CD4-positive, alpha-beta T cell treated with Interleukin-15 for 4 hours (primary cell): ENCODE measurements at places on chromosomes 7 and 10.

- no peak for DNase-seq
Measured at GRCh38 chr7:158067931-158068482, 519.6 kb downstream of the PTPRN2 start.

GRCh38 chr7:90272242-90272641 is 27.3 kb downstream of the CFAP69 start:
- no peak for DNase-seq

GRCh38 chr10:112793202-112793921 is 156.7 kb upstream of the TCF7L2 start:
- DNase-seq: no peak

GRCh38 chr10:99555371-99555770 is 22.6 kb downstream of the NKX2-3 start:
- no peak for DNase-seq

DNA sequence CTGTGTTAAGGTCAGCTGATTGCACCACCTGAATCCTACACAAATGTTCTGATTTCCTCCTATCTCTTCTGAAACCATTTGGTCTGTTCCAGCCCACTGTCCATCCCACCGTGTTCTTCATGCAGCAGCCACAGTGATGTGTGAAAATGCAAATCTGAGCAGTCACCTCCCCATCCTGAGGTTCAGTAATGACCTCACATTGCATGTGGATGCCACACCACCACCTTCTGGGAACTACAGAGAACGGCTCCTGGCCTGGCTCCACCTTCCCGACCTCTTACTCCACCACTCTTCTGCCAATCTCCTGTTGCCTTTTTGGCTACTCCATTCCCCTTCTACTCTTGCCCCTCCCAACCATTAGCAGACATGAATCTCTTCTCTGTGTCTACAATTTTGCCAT is 244.4 kb downstream of the TNS3 start:
- DNase-seq: no peak

DNA sequence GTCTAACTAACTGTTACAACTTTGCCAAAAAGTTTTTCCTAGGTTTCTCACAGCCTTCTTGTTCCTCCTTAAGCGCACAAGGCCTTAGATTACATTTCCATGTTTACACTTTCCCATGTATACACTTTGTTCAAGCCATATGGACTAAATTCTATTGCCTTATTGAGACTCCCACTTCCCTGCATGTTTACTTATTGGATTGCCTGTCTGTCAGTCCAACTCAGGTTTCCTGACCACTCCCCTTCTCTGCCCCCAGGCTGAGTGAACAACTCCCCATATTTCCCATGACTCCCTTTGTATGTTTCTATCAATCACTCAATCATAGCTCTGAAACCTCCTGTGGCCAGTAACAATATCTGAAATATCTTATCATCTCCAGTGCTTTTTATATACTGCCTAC is 43.0 kb downstream of the SLC25A40 start:
- DNase-seq: no peak

- peak; percentile 16 for DNase-seq
Measured at GRCh38 chr7:74289659-74290552, 699 bp downstream of the CLIP2 start.

GRCh38 chr7:13945670-13946069 is 43.8 kb downstream of the ETV1 start:
- no peak for DNase-seq

DNA sequence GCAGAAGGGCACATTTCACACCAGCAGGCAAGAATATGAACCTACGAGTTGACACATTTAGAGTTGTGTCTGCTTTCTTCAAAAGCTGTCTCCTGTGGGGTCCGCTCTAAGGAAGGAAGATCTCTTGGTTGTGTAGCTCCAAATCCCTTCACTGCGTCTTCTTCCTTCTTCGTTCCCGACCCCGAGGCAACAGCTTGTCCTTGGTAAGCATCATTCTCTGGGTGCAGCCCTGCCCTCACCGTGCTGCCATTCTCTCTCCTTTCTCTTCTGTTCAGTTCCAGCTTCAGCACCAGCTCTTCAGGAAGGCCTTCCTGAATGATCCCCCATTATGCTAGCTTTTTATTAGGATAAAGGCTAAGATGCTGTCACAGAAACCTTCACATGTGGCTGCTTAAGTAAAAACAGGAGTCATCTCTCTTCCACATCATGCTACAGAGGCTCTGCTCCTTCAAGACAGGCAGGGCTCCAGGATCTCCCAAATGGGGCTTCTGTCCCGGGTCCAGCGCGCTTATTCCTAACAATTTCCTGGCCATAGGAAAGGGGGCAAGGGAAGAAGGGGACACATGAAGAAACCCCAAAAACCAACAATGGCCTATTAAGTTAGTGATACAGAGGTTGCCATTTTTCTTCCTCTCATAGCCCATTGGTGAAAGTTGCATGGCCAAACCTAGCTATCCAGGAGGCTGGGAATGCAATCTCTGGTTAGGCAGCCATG is 52.2 kb upstream of the SHH start:
- DNase-seq: no peak

DNA sequence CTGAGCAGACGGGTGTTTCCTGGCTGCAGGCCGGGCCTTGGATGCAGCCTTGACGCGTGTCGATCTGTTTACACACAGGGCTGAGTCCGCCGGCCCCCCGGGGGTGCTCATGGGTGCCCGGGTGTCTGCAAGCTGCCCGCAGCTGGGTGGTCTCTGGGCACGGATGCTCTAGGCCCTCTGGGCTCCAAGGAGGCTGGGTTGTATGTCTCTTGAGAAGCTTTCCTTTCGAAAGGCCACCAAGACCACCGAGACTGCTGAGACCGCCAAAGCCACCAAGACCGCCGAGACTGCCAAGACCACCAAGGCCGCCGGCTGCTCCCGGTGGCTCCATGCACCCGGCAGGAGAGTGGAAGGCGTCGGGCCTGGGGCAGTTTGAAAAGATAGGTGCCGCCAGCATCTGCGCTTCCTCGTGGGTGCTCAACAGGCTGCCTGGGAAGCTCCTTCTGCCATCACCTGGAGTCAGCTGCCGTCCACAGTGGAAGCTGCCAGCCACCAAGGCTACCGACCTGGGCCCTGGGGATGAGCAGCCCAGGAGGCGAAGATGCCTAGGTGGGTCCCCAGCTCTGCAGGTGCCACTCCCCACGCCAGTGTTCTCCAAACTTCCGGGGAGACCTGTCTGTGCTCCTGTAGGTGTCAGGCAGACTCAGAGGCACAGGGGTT is 121.1 kb downstream of the INPP5A start:
- DNase-seq: no peak

- no peak for DNase-seq
Measured at GRCh38 chr7:108059526-108059925, 56.6 kb upstream of the LAMB1 start.

- DNase-seq: peak; percentile 85
Measured at GRCh38 chr10:45420453-45421192, 46.6 kb downstream of the ALOX5 start.

GRCh38 chr7:35676211-35676610 is 18.7 kb downstream of the HERPUD2 start:
- no peak for DNase-seq

GRCh38 chr7:483656-484355 is 35.8 kb downstream of the PDGFA start:
- DNase-seq: no peak

DNA sequence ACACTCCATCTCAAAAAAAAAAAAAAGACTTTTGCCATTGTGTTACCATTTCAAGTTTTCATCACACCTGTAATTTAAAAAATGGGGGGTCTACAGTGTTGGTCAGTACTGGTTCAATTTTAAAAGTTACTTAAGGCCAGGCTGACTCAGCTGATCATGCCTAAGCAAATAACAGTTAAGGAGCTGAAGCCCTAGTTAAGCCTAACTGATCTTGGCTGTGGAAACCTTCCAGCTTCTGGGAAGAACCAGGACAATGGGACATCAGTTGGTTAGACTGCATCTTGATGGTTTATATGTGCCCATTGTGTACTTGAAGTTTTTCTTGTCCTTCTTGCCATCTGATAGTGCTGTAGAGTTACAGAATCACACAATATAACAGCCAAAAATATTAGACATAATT is 26.7 kb downstream of the VCL start:
- no peak for DNase-seq

GRCh38 chr7:152931633-152932032 is 172.1 kb downstream of the ACTR3B start:
- no peak for DNase-seq

GRCh38 chr7:49763791-49764190 is 9.6 kb upstream of the VWC2 start:
- DNase-seq: no peak

GRCh38 chr7:156820445-156821063 is 72.4 kb downstream of the LMBR1 start:
- no peak for DNase-seq

DNA sequence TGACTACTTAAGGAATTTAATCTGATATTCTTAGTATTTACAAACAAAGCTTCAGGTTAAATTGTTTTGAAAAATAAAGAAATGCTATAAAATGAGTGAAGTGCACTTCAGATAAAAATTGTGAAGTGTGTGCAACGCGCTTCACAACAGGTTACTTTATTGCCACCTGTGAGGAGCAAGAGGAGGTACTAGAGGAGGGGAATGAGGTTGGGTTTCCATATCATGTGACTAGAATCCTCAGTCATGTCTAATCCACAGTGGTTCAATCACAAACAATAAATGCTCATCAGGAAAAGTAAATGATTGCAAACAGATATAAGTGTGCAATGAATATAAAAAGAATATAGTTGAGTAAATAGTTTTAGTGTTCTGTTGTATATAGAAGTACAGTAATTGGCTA is 34.5 kb upstream of the CD36 start:
- DNase-seq: no peak

- DNase-seq: no peak
Measured at GRCh38 chr10:61321041-61321857, 131.9 kb downstream of the TMEM26 start.

DNA sequence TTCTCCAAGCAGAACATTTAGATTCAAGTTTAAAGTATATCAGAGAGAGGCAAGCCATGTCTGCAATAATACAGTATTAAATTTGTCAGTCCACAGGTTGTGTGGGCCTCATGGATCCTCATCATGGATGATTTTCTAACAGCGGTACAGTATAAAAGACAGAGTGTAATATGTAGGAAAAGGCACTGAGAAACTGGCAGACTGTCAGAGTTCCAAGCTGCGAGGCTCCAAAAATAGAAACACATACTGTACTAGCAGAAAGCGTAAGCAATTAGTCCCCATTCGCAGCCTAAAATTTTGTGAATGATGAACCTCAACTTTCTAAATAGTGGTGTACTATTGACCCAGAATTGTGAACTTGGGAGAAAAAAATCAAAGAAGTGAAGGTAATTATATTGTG is 933.3 kb downstream of the XPNPEP1 start:
- no peak for DNase-seq

GRCh38 chr7:149736478-149737360 is 36.7 kb downstream of the ZNF467 start:
- no peak for DNase-seq

DNA sequence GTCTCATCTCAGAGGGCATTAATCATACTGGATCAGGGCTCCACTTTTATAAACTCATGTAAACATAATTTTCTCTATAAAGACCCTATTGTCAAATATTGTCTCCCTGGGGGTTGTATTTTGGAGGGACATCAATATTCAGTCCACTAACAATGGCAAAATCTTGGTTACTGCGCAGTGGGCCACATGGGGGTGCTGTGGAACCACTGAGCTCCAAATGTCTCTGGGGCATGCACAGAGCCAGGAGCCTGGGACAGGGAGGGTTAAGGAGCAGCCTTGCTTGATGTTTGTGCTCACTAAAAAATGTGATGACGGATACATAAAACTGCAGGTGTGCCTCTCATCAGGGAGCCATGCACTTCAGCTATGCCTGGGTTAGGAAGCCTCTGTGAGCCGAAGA is 62.1 kb upstream of the PRSS58 start:
- peak; percentile 31 for DNase-seq

- no peak for DNase-seq
Measured at GRCh38 chr10:51999096-51999495, 299.7 kb upstream of the CSTF2T start.

- no peak for DNase-seq
Measured at GRCh38 chr7:1767524-1767923, 97.4 kb downstream of the ELFN1 start.

- no peak for DNase-seq
Measured at GRCh38 chr10:128908099-128908498, 558.9 kb upstream of the MGMT start.

DNA sequence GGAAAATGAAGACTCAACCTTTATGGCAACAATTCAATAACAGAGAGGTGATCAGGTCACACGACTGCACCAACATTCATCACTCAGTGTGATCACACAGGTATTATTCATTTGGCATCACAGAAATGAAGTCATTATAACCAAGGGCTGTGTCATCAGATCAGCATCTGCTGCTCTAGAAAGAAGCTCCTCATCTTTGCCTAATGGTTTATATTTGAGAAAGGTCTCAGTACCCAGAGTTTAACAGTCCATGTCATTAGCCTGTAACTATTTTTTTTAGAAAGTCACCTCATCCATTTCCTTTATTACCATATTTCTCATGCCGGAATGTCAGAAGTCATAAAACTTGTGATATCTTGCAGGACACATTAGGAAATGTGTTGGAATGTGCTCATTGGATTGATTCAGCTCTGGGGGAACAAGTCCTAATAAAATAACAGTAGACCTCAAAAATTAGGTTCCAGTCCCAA is 45.1 kb upstream of the PRKG1 start:
- DNase-seq: no peak

DNA sequence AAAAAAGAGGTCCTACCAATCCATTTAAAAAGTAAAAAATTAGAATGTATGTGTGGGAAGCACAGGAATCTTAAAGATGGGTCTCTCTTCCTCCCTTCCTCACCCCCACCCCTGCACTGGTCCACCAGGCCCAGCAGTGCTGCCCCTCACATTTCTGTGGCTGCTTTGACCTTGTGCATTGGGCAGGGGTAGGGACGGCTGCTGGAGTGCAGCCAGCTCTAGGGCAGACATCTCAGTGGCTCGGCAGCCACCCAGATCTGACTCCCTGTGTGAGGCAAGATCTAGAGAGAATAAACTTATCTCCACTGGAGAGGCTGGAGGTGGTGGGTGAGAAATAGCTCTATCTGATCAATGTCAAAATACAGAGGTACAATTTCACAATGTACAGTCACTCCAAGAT is 6.7 kb downstream of the FAM180A start:
- DNase-seq: no peak

GRCh38 chr7:25722856-25723255 is 429.1 kb upstream of the NFE2L3 start:
- DNase-seq: no peak

- no peak for DNase-seq
Measured at GRCh38 chr7:132072873-132073272, 503.4 kb downstream of the PLXNA4 start.
